CD4-positive, alpha-beta T cell treated with Interleukin-2 at 100 ng/mL for 4 hours (primary cell): ENCODE measurements at places on chromosomes 2 and 18.

GRCh38 chr2:207784898-207785297 is 15.2 kb upstream of the FZD5 start:
- no peak for DNase-seq

- peak; percentile 49 for DNase-seq
Measured at GRCh38 chr2:121076885-121077549, 208.0 kb downstream of the TFCP2L1 start.

- no peak for DNase-seq
Measured at GRCh38 chr18:50651334-50651733, 91.4 kb downstream of the MAPK4 start.

GRCh38 chr2:197285361-197285760 is 25.2 kb downstream of the ANKRD44 start:
- no peak for DNase-seq

DNA sequence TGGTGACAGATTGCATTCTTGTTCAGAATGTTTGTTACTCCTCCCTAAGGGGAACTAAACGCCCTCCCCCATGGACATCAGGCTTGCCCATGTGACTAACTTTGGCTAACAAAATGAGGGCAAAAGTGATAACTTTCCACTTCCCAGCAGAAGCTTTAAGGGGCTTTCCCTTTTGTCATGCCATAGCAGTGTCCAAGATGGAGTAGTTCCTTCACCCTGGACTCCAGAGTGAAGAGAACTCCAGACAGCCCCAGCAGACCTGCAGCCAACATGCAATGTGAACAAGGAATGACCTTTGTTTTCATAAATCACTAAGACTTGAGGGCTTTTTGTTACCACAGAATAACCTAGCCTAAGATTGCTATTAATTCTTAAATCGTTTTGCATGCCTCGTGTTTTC is 163.5 kb downstream of the ZEB2 start:
- DNase-seq: no peak

GRCh38 chr2:232672588-232672987 is 24.5 kb upstream of the GIGYF2 start:
- no peak for DNase-seq

- DNase-seq: no peak
Measured at GRCh38 chr2:188599140-188599539, 307.5 kb downstream of the GULP1 start.

GRCh38 chr18:76499637-76500340 is 4.7 kb upstream of the ZNF516 start:
- DNase-seq: no peak

DNA sequence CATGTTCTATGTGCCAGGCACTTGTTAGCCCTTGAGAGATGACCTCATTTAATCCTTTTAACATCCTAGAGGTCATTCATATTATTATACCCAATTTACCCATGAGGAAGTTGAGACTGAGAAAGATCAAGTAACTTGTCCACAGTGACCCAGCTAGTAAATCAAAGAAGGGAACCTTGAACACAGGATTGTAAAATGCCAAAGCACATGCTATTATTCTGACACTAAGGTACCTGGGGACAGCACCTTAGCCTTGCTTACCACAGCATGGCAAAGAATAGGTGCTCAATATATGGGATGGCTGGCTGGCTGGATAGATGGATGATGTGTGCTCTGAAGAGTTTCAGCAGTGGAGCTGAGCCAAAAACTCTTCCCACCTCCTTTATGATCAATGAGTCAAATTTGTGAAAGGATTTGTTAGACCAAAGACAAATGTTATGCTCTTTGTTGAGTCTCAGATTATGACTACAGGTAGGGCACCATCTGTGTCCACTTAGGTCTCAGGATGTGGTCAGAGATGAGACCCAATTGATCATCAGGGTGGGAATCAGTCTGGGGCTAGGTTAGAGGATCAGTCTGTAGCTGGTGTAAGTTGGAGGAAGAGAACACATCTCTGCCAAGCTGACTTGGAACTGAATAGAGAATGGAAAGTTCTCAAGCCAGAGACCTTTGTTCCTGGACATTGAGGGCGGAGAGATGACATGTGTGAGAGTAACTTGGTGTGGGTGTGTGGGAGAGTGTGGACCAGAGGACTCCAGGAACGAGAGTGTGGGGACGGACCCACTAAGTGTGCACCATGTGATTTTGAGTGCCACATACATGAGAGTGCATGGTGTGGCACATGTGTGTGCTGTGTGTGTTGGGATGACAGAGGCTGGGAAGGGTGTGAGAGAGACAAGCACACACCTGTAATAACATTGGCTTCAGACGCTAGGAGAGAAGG is 16.3 kb upstream of the PKDCC start:
- DNase-seq: no peak

DNA sequence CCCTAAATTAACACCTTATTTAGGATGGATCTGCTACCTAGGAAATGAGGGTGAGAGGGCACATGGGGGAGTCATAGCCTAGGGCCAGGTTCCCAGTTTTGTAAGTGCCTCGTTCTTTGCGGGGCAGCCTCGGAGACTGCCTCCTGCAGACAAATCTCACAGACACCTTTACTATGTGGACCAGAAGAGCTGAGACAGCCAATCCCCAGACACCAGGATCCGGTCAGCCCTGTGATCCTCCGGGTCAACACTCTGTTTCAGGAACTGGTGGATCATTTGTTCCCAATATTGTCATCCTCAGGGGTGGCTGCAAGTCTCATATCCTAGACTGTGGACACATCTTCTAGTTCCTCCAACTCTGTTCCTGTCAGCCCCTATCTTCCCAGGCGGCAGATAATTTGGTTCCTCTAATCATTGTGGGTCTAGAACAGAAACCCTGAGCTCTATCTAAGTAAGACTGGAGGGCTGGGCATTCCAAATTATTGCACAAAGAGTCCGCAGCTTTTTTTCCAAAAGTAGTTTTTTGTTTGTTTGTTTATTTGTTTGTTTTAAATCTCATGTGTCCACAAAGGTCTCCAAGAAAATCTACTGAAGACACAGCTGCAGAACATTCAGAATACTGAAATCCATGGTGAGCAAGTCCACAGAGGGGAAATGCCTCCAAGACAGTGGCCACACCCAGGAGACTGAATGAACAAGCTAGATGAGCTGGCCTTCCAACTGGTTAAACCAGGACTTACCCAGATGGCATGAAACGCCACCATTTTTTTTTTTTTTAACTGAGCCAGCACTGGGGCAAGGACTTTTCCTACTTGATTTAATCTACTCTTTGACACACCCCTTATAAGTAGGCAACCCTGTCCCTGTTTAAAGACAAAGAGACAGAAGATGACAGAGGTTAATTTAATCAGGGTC is 6.2 kb upstream of the GDF7 start:
- no peak for DNase-seq

DNA sequence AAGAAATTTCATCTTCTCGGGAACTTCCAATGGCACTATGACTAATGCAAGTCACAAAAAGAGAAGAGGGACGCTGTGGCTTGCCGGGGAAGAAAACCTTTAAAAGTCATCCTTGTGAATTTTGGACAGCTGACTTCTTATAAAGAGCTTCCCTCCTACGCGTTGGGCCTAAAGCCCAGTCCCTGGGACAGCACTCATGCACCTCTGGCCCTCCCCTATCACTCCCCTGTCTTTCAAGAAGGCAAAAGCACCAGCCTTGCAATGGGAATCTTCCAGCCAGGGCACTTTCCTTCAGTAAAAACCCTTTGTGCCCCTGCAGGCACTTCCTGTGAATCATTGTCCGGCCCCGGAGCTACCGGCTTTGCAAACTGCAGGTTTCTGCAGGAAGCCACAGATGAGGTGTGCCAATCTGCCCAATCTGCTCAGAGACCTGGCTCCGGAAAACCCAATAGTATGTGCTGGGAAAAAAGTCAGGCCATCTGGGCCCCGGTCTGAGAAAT is 7.1 kb downstream of the MREG start:
- peak; percentile 44 for DNase-seq

GRCh38 chr2:96427917-96428316 is 77.2 kb downstream of the NEURL3 start:
- no peak for DNase-seq

DNA sequence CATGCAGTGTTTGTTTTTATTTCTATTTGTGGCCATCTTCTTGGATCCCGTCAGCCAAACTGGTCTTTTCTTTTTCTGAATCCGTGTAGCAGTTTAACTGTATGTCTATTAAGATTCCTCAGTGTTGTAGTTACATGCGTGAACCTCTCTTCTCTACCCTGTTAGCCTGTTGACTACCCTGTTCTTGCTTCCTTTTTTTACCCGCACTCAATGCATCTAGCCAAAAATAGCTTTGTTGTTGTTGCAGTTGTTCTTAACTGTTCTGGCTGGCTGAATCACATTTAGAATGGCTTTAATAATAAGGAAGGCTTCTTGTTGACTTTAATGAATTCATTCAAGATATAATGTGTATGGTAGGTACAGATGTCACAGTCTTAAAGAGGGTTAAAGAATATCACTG is 137.1 kb downstream of the LCLAT1 start:
- no peak for DNase-seq

GRCh38 chr2:8458503-8459459 is 223.1 kb upstream of the ID2 start:
- no peak for DNase-seq

DNA sequence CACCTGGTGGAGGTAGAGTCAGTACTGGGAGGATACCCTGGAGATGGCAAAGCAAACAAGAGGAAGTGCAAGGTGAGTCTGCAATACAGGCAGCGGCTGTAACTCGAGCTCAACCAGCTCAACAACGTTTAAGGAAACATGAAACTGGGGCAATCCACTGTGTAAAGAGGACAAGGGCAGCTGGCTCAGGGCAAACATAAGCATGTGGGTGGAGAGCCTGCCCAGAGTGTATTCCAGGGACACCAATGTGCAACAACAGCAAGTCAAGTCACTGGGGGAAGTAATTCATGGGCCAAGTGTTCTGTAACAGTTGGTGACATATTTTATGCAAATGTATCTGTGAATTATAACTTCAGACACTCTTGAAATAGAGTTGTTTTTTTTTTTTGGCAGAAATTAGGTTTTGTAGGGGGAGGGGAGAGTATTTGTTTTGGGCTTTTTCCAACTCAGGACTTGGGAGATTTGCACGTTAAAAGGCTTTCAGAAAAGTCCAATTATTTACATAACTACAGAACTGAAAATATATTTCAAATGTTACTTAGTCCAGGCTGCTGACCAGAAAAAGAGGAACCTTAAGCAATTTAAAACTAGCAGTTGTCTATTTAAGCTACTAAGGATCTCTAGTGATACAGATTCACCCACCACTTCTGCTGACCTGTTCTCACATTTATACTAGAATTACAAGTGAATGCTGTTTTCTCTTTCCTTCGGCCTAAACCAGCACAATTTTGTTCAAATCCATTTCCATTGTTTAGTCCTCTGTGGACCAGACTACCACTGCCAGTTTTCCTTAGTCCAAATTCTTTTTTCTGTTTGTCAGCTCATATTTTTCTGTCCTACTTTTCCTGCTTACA is 18.6 kb downstream of the NRXN1 start:
- DNase-seq: no peak

DNA sequence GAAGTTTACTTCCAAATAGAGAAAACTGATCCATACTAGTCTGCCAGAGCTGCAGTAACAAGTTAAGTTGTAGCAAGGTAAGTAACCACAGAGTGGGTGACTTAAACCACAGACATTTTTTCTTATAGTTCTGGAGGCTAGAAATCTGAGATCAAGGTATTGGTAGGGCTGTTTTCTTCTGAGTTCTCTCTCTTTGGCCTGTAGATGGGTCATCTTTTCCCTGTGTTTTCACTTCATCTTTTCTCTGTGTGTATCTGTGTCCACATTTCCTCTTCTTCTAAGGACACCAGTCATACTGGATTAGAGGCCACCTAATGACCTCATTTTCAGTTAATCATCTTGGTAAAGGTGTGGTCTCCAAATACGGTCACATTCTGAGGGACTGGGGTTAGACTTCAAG is 142.9 kb upstream of the MEX3C start:
- no peak for DNase-seq

DNA sequence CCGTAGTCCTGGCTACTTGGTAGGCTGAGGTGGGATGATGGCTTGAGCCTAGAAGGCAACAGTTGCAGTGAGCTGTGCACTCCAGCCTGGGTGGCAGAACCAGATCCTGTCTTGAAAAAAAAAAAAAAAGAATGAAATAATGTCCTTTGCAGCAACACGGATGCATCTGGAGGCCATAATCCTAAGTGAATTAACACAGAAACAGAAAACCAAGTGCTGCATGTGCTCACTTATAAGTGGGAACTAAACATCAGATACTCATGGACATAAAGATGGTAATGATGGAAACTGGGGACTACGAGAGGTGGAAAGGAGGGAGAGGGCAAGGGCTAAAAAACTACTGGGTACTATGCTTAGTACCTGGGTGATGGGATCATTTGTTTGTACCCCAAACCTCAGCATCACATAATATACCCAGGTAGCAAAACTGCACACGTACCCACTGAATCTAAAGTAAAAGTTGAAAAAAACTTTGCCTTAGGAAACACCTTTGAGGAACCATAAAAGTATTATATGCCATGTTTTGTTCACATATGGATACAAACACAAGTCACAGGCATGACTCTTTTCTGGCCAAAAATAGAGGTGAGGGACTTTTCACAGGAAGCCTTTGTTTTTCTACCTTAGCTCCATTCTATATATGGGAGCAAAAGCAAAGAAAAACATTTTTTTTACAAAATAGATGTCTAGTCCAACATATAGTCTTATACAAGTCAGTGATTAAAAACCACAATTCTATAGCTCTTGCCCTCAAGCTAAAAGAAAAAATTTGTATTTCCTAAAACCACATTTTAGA is 36.6 kb downstream of the GPR155 start:
- no peak for DNase-seq

GRCh38 chr18:22346401-22346952 is 71.2 kb downstream of the CTAGE1 start:
- DNase-seq: peak; percentile 39

DNA sequence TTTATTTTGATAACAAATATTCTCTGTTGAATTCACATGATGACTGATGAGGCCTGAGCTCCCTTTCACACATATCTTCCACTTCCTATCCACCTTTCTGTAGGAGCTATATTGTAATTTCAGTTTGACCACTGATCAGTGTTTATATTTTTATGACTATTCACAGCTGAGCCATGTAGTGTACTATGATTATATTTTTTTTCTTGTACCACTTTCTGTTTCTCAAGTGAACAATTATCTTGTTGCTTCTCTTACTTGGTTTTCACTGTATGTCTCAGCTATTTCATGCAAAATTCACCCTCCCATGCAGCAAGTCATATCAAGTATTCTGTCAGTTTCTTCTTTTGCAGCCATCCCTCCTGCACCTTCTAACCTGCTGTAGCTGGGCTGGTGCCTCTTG is 78.4 kb downstream of the TMEM247 start:
- DNase-seq: no peak

DNA sequence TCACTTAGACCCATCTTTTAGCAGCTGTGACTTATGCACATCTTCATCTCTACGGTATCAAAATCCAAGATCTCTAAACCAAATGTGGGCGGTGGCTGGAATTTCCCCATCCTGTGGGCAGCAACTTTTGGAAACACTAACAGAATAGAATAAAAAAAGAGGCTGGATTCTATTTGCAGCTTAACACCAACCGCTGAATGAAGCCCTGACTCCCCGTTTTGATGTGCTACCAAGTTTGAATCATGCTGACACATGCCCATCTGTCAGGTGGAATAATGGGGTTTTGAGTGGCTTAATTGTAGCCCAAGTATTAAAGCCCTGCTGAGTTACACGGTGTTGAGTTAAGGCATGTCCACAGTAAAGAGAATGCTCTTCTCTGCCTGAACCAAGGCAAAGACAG is 165.2 kb downstream of the MTCL1 start:
- no peak for DNase-seq
